Esophagus squamous epithelium (tissue), 5 donors: ENCODE measurements at places on chromosomes 12 and 14.

- DNase-seq: no peak
These were observed 63.5 kb downstream of the FGD4 start for GRCh38 chr12:32462908-32463307.

- no peak for DNase-seq
These were observed 380.2 kb downstream of the NAV3 start for GRCh38 chr12:78210894-78211302.

- no peak for DNase-seq
These were observed 45.7 kb downstream of the TRAFD1 start for GRCh38 chr12:112170971-112171596.

DNA sequence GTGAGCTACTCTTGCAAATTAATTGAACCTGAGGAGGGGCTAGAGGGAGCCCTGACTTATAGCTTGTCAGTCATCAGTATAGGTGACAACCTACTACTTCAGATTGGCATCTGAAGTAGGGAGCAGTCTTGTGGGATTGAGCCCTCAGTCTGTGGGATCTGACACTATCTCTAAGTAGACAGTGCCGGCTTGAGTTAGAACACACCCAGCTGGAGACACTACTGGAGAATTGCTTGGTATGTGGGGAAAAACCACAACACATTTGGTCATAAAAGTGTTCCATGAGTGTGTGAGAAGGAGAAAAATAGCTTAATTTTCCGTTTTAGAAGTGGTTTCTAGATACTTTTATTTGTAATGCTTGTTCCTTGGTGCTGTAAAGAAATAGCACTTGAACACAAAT lies 30.5 kb upstream of the DDHD1 start:
- DNase-seq: no peak

DNA sequence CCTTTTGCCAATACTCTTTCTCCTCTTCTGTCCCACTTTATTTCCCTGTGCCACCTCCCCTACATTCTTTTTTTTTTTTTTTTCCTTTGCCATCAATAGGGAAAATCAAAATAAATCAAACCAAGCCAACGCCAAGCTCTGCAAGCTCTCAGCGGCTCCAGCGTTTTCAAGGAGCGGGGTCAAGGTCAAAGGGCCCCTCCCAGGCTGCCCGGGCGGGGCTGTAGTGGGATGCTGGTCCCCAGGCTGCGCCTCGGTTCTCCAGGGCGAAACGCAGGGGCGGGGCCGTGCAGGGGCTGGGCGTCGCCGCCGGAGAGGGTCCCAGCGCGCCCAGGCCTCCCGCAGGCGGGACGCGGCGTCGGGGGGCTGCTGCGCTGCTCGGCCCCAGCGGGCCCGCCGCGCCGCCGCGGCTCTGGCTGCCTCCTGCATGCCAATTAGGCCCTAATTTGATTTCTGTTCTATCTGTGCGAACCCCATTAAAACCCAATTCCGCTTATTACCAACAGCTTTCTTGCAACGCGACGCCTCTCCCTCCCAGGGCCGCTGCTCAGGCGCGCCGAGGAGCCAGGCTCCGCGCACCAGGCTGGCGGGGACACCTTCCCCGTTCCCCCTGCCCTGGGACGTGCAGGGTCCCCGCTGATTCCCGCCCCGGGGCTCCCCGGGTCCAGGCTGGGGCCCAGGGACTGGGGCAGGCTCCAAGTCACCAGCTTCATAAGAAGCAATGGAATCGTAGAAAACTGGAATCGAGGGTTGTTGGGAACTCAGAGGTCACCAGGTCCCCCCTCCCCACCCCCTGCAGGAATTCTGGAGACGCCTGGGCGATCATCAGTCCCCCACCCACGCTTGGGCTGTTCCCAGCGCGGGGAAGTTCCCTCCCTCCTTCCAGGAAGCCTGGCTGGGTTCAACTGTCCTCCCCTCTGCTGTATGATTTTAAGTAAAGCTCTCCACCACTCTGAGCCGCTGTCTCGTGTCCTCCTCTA lies 50.7 kb upstream of the MAP1LC3B2 start:
- DNase-seq: no peak

GRCh38 chr12:9702255-9702654 lies 30.6 kb downstream of the CLECL1 start:
- DNase-seq: no peak
